Hepatocyte (in vitro differentiated cells): ENCODE measurements at places on chromosomes 16 and 17. TPM values are rescaled to one million over a fixed set of nuclear protein-coding genes. Genes with fewer than 3 reads are reported as not detected.

NHLRC4 gene
- total RNA-seq, result 1.0 and 1.2 TPM in 2 replicates

GAN gene
- 10.9 TPM in 2 replicates for total RNA-seq

FNDC8 gene
- not detected in 2 replicates for total RNA-seq

TBX4 gene
- total RNA-seq, result 15.4 and 36.2 TPM in 2 replicates

LYZL6 gene
- not detected in 2 replicates for total RNA-seq

NT5M gene
- 2.6 and 3.4 TPM in 2 replicates for total RNA-seq

OR2C1 gene
- total RNA-seq, result not detected in 2 replicates

ABCC12 gene
- total RNA-seq, result not detected in 2 replicates

TBC1D3H gene
- total RNA-seq, result not detected in 2 replicates

MYOCD gene
- total RNA-seq, result 7.8 and 8.4 TPM in 2 replicates

NTN1 gene
- 1.5 and 2.1 TPM in 2 replicates for total RNA-seq

LDHD gene
- total RNA-seq, result 12.7 and 13.9 TPM in 2 replicates

STH gene
- not detected in 2 replicates for total RNA-seq

KRT222 gene
- 1.8 and 2.8 TPM in 2 replicates for total RNA-seq

UBE2G1 gene
- 52.6 and 78.8 TPM in 2 replicates for total RNA-seq

TP53TG3F gene
- not detected in 2 replicates for total RNA-seq

ZG16 gene
- total RNA-seq, result 2.1 and 3.0 TPM in 2 replicates

ABCC11 gene
- 0.88 and 2.0 TPM in 2 replicates for total RNA-seq

CAMKK1 gene
- 2.6 and 5.1 TPM in 2 replicates for total RNA-seq
